ENCODE measurements at places on chromosomes 3 and 15. TPM values are rescaled to one million over a fixed set of nuclear protein-coding genes. Genes with fewer than 3 reads are reported as not detected.

TCAIM gene
- total RNA-seq, result 19.9 TPM

CLCN2 gene
- total RNA-seq, result 1.8 TPM

GPR62 gene
- under 0.01 TPM for total RNA-seq

LPCAT4 gene
- total RNA-seq, result 3.3 TPM

PLSCR2 gene
- not detected for total RNA-seq

HTR3E gene
- not detected for total RNA-seq

All from dermis lymphatic vessel endothelial cell (primary cell).